KG1 (cell line): ENCODE measurements at places on chromosomes 5 and 9.

DNA sequence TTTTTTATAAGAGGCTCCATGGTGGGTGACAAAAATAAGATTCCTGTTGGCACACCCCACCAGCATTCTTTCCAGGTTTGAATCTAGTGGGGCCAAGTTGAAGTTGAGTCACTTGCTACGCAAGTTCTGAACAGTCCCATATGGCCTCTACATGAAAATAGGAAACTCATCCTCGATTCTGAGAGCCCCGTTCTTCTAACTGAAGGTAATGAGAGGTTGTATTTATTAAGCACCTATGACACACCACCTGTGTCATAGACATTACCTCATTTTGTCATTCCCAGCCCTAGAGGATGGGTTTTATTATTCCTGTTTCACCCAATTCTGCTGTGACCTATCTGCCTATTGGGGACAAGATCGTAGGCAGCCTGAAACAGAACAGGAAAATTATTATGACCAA is 131.7 kb downstream of the ACTL7B start:
- DNase-seq = no peak

GRCh38 chr5:150272531-150272930 is 17.0 kb downstream of the CAMK2A start:
- no peak for DNase-seq

GRCh38 chr5:170863646-170864045 is 1.8 kb downstream of the RANBP17 start:
- no peak for DNase-seq

DNA sequence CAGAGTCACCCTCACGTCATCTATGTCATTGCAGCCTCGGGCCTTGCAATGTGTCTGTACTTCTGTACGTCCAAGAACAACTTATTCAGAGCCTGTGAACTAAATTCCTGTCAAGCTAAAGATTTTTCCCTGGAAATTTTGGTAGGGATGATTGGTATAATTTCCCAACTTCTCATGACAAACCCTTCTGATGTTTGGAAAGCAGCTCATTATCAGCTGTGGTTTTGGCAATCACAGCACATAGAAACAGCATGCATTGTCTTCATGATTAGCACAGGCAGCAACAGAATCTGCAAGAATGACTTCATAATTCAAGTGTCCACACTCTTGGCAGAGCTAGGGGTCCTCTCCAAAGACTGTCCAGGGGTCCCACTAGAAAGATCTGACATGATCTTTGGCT is 49.5 kb downstream of the APBA1 start:
- DNase-seq = no peak

- no peak for DNase-seq
Observed at GRCh38 chr5:75473463-75473862, 38.0 kb downstream of the CERT1 start.

DNA sequence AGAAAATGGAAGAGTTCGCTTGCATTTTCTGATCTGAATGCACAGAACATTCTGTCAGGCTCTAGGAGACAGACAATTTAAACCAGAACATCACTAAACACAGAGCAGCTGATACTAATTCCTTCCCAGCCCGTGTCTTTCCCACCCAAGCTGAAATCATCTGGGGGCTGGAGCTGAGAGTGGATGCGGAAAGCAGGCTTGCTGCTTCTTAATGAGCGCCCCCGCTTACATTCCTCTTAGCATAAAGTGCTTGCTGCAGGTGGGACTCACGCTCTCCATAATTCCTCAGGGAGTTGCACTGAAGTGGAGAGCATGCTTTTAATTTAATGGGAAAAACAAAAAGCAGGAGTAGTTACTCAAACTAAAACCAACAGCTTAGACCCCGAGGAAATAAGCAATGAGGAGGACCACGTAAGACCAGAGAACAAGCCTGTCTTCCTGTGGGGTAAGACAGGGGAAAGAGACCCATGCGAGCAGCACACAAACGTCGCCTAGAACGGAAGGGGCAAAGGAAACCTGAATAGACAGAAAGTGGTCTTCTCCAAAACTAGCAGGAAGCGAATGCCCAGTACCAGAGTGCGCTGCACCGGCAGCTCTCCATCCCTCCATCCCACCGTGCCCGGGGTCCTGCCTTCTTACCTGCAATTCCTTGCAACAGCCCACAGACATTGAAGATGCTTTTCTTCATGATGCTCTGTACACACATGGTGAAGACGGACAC is 139.3 kb downstream of the LHFPL2 start:
- DNase-seq = peak; percentile 58

DNA sequence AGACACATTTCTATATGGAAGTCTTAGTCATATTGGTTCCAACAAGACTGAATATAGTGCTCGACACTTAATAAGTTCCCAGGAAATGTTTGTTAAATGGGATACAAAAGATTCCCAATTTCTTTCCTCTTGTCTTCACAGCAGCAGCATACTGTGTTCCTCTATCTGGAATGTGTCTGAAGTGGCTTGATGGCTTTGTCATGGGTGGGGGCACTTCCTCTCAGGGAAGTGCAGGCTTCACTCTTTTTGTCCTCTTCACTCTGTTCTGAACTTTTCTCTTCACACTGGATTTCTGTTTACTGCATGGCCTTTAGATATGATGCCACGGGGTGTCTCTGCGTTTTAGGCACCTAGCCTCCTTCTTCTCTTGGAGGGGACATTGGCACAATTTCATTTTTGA is 127.7 kb upstream of the C9orf72 start:
- no peak for DNase-seq

DNA sequence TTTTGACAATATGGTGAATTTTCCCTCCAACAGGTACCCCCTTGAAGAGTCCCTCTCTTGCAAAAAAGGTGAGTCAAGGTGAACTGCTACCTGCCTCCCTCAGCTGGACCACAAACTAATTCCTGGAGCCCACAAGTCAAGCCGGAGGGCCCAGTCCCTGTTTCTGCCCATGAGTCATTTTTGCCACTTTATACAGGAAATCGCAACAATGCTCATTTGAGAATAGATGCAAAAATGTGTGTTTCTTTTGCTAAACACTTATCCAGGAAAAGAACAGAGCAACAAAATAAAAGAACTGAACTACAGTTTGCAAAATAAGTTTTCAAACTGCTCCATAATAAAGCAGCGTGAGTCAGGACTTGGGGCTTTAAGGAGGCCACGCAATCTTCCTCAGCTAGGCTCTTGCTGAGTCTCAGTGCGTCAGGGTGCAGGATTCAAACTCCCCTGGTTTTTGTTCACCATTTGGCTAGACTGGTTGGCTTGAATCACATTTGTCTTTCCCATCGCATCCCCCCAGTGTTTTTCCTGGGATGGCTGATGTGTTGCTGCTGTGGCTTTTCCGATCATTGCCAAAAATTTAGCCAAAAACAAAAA is 102.7 kb downstream of the GOLPH3 start:
- no peak for DNase-seq

GRCh38 chr5:103523319-103523718 is 39.3 kb downstream of the NUDT12 start:
- DNase-seq = no peak

DNA sequence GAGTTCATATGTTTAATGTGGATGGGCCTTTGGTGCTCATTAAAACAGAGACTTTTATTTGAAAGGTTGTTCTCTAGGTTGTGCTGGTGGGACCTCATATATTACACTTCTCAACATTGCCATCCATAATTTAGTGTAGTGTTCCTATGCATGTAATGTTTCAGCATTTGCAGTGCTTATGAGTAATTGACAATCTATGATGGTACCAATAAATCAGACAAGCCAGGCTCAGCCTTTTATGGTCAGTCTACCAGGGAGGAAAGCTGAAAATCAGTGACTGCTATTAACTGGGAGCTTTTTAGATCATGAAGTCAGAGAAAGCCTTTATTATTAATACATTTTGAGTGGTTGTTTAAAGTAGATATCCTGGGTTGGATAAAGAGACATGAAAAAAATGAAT is 120.1 kb upstream of the SLC28A3 start:
- no peak for DNase-seq

DNA sequence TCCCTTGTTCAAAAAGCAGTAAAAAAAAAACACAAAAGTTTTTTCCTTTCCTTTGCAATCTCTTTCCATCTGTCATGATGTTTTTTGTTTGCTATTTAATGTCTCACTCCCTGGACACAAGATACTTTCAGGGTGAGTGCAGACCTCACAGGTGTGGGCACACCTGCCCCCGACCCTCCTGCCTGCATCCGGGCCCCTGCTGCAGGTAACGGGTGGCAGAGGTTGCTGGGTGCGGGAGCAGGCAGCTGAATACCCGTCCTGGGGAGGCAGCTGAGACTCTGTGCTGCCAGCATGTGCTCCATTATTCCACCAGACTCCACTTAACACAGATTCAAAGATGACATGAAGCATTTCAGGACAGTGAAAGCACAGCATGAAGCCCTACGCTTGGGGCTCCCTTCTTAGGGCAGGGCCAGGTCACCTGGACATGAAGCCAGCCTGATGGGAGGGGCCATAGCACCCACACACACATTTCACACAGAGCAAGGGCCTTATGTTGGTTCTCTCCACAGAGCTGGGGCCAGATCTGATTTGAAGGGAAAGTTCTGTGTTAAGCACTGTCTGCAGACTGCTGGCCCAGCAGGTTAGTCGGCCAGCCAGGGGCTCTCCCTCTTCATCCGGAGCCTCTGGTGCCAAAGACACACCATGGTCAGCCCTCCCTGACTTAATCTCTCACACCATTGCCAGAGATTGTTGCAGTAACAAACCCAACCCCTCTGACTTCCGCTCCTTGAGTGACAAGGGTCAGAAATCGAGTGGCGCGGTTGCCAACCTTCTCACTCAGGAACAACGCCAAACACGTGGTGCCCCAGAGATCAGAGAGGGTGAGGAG is 13.0 kb downstream of the NEK6 start:
- no peak for DNase-seq

- DNase-seq = no peak
Observed at GRCh38 chr9:13651969-13652663, 372.6 kb upstream of the MPDZ start.

- peak; percentile 2 for DNase-seq
Observed at GRCh38 chr5:134026521-134027287, 21.9 kb upstream of the VDAC1 start.

DNA sequence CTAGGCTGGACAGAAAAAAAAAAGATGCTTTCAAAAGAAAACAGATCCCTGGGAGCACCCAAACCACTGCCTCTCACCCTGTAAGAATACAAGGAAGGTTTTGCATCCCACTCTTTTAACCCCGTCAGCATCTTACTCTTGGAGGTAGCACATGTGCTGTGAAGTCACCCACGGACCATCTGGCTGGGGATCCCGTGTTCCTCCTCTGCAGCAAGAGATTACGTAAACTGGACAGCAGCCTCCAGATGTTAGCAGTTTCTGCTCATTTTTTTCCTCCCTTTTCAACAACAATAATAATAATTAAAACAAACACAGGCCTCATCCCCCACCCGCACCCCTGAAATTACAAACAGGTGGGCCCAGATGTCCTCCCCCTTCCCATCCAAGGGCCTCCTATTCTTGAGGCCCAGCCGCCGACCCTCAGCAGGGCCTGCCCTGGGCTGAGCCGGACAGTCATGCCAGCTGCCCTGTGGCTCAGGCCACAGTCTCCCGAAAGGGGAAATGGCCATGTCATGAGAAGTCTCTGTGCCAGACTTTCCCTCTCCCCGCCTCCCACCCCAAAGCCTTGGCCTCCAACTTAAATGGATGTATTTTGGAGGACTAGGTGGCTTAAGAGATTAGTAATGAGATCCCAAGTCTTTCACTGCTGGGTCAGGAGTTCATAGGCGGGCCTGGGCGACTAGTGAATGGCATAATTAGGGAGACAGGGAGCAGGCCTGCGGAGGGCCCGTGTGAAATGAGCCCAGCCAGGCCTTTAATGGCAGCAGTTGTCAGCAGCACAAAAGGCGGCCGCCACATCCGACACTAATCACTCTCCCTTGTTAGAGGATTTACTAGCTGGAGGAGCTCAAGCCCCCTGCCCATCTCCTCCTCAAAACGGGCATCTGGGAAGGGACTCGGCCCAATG is 165.1 kb downstream of the PAPPA start:
- DNase-seq = no peak

GRCh38 chr5:124582561-124582840 is 163.9 kb downstream of the ZNF608 start:
- DNase-seq = no peak

DNA sequence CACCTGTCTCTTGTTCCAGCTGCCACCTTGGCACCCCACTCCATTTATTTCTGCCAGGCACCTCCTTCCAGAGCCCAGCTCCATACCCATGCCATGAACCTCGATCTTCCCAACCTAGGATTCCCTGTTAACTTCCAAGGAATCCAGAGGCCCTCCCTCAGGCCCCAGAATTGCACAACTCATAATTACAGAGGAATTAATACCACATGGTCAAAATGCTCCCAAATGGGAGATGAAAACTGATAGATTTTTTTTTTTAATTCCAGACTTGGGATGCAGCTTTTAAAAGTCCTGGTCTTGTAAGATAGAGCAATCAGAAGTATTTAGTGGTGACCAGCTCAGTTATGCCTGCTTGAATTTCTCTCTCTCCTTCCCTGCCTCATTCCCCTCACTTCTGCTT is 96.2 kb upstream of the CCDC112 start:
- DNase-seq = no peak
